ENCODE measurements at places on chromosomes 11 and 22.
A peak's percentile ranks its signal among the peaks of the same experiment; 100 is the strongest.

DNA sequence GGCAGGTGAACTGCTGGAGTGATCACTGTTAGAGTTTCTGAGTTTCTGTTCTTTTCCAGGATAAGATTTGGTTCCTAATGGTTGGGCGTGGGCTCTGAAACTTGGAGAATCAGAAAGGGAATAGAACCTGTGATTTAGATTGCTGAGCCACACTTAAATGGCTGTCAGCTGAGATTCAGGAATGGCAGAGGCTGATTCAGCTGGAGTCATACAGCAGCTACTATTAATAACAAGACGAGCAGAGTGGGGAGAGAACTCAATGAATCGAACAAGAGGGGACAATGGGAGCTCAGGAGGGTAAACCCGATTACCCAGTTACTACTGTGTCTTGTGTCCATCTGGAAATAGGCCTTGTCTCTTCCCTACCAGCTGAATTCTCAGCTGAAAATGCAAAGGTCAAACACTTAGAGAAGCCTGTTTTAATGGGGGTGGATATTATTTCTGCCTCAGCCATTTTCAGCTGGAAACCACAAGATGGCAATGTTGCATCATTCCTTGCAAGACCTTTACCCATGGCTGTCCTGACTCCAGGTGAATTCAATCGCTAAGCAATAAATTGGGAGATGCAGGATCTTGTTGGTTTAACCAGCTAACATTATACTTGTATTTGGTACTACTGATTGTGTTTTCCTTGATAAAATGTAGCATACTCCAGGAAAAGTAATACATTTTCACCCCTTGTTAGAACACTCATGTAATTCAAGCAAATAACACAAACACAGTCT is 104.5 kb upstream of the RAG2 start:
- ATAC-seq: peak; percentile 98

- ATAC-seq: no peak
Measured at GRCh38 chr11:44416776-44417175, 106.8 kb upstream of the ALX4 start.

GRCh38 chr22:28395920-28396753 is 283.5 kb downstream of the TTC28 start:
- peak; percentile 55 for ATAC-seq

DNA sequence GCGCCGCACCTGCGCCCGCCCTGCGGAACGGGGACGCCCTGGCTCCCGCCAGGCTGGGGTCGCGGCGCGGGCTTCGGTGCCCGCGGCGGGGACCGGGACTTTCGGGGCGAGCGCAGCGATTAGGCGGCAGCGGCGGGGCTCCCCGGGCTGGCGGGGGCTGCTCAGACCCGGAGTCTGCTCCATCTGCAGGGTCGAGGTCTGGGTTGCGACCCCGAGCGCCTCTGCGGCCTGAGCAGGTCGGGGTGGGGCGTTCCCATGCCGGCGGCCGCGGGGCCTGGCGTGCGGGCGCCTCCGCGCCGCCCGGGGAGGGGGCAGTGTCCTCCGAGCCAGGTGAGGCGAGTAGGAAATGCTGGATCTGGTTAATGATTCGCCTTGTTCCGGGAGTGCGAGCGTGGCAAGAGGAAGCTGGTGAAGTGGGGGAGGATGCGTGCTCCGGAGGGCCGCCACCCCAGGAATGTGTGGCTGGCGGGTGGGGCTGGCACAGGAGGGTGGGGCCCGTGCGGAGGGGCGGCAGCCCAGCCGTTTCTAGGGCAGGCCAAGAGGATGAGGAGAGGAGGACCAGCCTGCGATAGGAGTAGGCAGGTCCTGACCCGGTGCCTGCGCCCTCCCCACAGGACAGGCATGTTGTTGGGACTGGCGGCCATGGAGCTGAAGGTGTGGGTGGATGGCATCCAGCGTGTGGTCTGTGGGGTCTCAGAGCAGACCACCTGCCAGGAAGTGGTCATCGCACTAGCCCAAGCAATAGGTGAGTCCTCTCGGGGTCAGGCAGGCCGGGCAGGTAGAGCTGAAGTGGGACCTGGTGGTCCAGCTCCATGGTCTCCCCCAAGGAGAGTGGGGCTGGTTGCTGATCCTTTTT is 606 bp downstream of the RASSF7 start:
- ATAC-seq: peak; percentile 3

DNA sequence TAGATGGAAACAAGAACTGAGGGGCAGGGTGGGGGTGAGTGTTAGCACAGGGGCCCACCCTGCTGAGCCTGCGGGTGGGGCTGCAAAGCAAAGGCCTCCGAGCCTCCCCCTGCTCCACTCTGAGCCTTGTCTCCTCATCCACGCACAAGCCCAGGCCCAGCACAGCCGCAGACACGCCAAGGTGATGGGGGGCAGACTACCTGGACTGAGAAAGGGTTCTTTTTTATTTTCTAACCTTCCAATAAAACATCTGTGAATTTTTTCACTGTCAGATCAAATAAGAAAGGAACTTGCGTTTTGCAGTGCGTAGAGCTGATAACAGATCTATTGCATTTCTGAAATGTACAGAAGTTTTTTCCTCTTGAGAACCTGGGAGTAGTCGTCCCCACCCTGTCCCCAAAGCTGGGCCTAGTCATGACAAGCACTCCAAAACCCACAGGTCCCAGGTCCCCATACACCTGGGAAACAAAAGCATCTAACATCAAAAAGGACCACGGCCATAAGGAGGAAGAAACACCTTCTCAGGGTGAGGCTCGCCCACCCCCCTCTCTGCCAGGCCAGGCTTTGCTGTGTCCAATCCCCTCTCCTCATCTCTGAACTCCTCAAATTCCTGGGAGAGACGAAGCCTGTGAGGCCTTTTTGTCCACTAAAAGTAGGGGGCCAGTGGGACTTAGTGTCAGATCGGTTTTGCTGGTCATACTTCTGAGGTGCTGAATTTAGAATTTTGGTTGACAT is 22.7 kb upstream of the CD5 start:
- ATAC-seq: no peak

- no peak for ATAC-seq
Measured at GRCh38 chr11:85602526-85603213, 24.5 kb downstream of the DLG2 start.

GRCh38 chr11:121550247-121551030 is 97.7 kb upstream of the SORL1-AS1 start:
- no peak for ATAC-seq

DNA sequence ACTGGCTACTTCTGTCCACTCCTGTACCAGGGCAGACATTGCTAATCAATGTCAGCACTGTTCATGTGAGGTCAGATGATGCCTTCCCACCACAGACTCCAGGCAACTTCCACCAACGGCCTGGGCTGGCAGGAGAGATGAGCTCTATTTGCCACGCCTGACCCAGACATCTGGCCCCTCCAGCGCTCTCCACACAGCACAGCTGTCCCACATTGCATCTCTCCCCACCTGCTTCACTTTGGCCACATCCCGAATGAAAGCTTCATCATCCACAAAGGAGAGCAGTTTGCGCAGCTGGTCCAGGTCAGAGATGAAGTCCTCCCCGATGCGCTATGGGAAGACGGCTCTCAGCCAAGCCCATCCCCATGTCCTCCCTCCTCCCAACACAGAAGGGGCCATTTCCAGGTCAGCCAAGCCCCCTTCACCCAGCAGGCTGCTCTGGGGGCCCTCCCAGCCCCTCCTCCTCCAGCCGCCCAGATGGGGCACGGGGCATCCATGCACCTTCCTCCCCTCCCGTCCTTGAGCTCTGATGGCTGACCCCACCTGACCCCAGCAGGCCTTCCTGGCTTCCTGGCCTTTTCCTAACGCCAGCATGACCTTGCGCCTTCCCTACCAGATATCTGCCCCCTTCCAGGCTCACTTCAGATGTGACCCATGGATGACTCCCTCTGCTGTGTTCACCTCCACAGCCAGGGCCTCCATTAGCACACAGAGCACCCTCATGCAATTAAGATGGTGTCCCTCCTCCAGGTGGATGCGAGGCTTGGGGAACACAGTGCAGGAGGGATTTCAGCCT is 7.4 kb downstream of the PYGM start:
- ATAC-seq: no peak

DNA sequence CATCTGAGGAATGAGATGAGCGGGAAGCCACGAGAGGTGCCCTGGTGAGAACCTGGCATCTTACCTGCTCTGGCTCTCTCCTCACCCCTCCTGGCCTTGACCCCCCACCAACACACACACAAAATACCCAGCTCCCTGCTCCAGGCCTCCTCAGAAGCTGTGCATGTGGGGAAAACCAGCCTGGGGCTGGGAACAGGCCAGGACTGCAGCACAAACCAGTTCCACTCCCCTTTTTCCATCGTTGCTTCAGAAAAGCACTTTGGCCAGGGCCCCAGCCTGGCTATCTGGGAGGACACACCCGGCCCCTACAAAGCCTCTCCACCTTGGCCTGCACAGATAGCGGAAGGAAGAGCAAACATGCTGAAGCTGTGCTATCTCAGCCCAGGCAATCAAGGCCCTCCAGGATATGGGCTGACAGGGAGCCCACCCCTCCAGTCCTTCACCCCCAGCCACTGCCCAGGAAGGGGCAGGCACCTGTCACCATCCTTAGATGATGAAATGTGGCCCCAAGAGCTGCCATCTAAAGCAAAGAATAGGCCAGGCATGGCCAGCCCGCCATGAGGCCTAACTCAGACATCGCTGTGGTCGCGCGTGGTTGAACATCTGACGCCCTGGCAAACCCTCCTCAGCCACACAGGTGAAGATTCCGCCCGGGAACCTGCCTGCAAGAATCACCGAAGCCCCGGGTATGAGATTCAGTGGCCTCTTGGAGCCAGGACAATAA is 35.4 kb downstream of the PISD start:
- ATAC-seq: no peak

- ATAC-seq: no peak
Measured at GRCh38 chr22:29784451-29785361, 17.5 kb downstream of the UQCR10 start.

DNA sequence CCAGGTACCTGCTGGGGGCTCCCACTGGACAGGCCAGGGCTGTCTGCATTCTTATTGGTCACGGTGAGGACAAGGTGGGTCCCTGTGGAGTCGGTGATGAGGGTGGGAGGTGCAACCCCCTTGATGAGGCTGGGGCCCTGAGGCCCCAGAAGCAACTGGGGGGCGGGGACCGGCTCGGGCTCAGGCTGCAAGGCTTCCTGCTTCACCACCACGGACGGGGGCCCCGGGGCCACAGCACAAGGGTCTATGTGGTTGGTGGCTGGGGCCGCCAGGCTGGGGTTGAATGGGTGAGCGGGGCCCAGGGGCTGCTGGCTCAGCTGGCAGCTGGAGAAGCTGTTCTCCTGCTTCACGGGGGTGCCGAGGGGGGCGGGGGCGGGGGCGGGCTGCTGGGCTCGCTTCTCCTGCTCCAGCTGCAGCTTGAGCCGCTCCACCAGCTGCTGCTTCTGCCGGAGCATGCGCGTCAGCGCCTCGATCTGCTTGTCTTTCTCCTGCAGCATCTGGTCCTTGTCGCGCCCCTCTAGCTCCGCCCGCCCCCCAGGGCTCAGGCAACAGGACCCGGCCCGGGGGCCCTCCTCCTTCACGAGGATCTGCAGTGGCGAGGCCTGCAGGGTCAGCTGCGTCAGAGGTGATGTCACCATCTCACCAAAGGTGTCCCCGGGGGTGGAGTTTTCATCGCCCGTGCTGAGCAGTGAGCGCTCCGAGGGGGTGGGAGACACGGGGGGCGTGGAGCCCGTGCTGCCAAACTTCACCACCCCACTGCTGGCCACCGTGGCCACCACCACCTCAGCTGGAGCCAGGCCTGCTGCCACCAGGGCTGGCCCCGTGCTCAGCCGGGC is 48.2 kb downstream of the SGSM3 start:
- ATAC-seq: peak; percentile 97

DNA sequence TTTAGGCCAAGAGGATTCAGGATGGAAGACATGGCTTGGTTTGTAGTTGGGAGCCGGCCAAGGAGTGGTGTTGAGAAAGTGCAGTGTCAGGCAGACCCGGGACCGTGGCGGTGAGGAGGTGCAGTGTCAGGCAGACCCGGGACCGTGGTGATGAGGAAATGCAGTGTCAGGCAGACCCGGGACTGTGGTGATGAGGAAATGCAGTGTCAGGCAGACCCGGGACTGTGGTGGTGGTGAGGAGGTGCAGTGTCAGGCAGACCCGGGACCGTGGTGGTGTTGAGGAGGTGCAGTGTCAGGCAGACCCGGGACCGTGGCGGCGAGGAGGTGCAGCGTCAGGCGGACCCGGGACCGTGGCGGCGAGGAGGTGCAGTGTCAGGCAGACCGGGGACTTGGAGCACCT is 59.7 kb downstream of the LRP5 start:
- no peak for ATAC-seq
